ENCODE measurements at places on chromosomes 6 and 20.

DNA sequence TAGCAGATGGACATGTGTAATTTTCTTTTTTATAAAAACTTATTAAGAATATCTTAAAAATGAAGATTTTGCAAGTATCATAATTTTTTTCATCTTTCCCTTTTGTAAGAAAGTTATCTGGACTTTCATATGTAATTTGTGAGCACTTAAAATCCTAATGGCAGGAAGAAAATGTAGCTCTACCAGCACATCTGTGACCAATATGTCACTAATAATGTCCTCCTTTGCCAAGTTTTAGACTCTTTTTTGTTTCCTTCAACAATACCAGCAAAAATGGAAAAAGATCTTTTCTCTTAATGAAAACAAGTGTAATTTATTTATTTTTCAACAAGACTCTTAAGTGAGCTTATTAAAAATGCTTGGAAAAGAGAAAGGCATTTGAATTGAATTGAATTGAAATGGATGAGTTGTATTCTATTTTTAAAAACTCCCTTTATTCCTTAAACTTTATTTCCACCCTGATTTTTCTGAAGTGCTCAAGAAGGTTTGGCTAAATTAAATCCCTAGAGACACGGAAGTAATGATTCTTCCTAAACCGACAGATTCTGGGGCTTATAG lies 110.7 kb downstream of the KIF6 start:
- DNase-seq, result no peak

DNA sequence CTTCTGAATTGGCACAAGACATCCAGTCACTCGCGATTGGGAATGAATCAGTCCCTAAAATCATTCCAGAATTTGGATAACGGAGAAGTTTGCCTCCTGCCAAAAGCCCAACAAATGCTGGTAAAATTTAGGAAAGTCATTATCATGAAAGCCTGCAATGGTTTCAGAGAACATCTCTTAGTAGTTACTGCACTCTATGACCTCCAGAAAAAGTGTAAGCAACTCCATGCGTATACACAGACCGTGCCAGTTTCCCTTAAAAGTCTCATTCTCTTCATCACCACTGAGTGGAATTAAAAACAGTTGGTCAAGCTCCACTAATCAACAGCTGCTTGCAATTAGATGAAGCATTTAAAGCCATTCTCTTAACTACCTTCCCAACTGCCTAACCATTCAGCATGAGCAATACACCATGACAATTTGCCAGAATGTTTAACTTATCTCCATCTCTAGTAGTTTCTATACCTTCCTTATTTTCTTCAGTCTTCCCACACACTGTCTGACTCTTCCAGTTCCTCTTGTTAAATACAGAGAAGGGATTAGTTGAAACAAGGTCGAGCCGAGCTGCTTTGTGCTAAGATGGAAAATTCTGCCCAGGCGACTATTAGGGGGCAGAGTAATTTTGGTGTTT lies 183.6 kb upstream of the PRDM1 start:
- DNase-seq, result no peak

DNA sequence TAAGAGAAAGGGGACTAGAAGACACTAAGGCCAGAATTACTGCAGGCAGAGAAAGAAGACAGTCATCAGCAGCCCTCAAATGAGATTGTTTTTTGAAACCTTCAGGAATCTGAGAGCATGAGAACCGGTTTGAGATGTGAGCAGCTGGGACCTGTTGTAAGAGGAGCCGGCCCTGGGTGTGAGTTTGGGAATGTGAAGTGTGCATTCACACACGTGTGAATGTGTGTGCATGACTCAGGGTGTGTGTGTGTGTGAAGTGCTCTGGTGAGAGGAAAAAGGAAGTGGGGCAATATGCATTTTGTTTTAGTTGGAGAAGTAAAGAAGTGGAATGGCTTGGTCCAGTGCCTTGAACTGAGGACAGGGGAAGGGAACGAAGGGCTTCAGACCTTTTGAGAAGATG lies 4.3 kb downstream of the SCUBE3 start:
- no peak for DNase-seq

DNA sequence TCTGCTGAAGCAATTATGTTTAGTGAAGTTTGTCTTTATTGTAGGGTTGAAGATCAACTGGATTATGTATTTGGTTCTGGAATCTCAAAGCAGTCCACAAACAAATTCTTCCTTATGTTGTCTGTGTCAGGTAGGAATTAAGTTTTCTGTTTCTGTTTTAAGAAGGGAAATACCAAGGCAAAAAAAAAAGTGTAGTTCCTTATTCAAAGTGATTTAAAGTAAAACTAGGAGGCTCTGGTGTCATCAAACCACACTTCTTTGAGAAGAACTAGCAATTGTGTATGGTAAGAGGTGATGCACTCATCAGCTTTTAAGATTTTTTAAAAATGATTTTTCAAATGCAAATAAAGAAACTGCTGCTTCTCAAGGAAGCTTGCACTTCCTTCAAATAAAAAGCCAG lies 1.9 kb downstream of the FAM135A start:
- no peak for DNase-seq

GRCh38 chr6:80340280-80340679 lies 233.8 kb downstream of the BCKDHB start:
- no peak for DNase-seq

DNA sequence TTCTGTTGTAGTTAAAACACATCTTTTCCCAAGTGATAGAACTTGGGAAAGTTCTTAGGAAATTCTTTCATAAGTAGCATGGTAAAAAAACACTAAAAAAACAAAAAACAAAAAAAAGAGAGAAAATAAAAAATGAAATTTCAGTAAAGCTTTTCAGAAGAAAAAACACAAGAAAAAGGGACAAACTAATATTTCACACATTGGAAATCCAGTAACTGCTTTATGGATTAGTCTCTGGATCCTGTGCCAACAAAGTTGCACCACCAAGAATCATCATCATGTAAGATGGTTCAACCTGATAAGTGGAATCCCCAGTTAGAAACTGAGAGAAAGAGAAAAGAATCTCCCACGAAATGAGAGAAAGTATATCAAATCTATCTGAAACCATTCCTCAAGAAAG lies 144.2 kb downstream of the GMDS start:
- no peak for DNase-seq

- no peak for DNase-seq
Observed at GRCh38 chr20:9507544-9508239, 6.7 kb upstream of the LAMP5 start.

GRCh38 chr20:51335329-51335841 lies 207.1 kb downstream of the NFATC2 start:
- peak; percentile 46 for DNase-seq

All from 8988T (cell line).